ENCODE measurements at places on chromosomes 2 and 18.
A peak's percentile ranks its signal among the peaks of the same experiment; 100 is the strongest.

- peak; percentile 8 for DNase-seq
Measured at GRCh38 chr2:136378712-136379595, 261.0 kb upstream of the CXCR4 start.

DNA sequence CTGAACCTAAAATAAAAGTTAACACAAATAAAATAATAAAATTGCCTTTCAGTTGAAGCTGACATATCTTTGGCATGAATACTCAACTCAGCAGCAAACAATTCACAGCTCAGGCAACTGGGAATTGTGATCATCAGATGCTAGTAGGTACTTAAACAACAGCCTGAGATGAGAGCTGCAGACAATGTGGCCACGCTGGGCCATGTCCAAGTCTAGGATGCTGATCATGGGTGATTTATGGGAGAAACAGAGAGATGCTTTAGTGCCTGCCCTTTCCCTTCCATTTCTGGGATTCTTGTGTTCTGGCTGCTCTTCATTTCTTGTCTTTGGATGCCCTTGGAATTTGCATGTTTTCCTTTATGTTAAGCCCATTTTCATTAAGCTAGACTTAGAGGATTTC is 212.4 kb upstream of the CWC22 start:
- no peak for DNase-seq

GRCh38 chr2:59959944-59960343 is 593.5 kb downstream of the BCL11A start:
- no peak for DNase-seq

GRCh38 chr18:50947899-50948298 is 19.9 kb upstream of the ELAC1 start:
- DNase-seq = no peak

GRCh38 chr2:25618676-25619075 is 54.7 kb downstream of the DTNB start:
- no peak for DNase-seq

DNA sequence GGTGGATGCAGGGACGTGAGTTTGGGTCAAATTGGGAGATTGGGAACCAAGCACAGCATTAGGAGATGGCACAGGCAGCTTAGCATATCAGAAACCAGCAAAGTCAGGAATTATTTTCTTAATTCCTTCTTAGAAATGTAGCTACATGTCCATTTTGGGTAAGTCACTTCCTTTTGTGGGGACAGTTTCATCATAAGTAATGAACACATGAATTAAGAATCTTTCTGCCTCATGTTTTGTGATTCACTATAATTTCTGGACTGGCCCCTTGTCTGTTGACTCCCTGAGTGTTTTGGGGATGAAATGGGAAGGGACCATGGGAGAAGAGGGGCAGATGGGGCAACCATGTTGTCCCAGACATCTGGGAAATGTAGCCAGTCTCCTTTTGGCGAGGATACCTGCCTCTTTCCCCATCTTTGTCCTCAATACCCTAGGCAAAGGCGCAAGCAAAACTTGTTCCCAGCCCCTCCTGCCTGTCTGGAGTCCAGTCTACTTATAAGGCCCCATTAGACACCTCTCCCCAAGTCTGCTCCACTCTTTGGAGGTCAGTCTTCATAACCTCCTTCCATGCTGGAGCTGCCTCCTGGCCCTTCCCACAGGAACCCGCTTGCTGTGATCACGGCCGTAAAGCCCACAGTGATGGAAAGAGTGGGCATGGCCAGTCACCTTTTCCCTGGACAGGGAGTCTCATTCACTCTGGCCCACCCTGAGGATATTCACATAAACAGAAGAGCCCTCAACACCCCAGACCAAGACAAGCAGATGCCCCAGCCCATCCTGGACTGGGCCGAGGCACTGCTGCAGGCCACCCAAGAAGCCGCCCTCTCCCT is 25.7 kb downstream of the MTHFD2 start:
- DNase-seq = no peak

DNA sequence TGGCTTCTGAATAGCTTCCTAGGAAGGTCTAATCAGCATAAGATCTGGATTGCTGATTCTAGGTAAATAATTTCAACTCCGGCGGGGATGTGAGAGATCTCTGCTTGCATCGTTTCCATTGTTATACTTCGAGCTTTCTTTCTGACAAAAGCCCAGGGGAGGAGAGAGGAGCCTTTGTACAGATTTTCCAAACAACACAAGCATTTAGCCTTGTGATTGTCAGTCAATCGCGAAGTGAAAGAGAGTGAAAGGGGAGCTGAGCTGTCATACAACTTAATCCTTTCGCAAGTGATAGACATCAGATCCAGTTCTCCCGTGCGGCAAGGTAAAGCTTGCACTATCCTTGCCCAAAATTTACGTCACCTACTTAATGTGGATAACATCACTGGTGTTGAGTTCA is 26.2 kb downstream of the RALB start:
- DNase-seq = no peak

- no peak for DNase-seq
Measured at GRCh38 chr2:20483194-20483895, 36.5 kb downstream of the RHOB start.

GRCh38 chr18:59055345-59056032 is 84.2 kb upstream of the SEC11C start:
- DNase-seq = no peak

GRCh38 chr2:230262246-230262645 is 36.7 kb downstream of the SP140 start:
- DNase-seq = no peak

DNA sequence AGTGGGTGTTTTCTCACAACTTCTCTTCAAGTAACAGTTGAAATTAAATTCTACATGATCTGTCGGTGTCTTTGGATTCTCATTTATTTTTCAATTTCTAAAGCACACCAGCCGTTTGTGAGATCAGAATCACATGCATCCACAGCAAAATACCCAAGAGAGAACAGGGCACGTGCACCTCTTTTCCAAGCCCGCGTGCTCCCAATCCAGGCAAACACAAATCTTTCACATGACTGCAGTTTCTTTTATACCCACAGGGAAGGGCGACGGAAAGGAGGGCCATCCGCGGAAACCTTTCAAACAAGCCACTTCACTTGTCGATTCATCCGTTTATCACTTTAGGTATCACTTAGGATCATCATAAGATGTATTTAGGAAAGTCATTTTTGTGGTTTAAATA is 13.0 kb upstream of the DAPL1 start:
- no peak for DNase-seq

DNA sequence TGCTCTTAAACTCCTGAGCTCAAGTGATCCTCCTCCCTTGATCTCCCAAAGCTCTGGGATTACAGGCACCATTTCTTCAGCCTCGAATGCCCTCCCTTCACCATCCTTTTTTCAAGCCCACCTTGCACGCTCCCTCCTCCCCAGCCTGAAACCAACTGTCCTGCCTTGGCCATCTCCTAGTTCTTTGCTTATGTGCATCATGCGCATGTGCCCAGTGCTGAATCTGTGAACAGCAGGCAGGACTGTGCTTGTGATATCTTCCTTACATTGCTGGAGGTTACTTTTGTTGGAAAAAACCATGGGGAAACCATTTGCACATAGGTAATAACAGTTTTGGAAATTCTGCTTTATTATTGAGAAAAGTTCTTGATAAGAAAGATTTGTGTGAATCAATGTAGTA is 30.2 kb upstream of the CETN1 start:
- no peak for DNase-seq

DNA sequence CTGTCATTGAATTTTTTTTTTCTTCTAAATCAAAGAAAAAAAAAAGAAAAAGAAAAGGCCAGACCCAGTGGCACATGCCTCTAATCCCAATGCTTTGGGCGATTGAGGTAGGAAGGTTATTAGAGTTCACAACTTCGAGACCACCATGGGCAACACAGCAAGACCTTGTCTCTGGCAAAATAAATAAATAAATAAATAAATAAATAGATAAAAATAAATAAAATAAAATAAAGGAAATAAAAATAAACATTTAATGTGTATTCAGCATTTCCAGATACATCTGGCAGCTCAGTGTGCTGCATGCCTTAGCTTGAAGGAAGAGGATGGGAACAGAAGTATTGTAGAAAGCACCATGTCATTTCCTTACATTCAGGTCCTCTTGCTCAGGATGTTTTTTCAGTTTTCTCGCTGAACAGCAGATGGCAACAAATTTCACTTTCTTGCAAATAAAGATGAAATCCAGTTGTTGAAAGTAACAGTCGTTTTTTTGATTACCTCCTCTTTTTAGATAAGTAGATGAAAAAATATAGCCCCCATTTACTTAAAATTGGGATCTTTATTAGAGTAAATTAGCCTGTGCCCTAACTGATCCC is 25.7 kb upstream of the FAM178B start:
- no peak for DNase-seq

DNA sequence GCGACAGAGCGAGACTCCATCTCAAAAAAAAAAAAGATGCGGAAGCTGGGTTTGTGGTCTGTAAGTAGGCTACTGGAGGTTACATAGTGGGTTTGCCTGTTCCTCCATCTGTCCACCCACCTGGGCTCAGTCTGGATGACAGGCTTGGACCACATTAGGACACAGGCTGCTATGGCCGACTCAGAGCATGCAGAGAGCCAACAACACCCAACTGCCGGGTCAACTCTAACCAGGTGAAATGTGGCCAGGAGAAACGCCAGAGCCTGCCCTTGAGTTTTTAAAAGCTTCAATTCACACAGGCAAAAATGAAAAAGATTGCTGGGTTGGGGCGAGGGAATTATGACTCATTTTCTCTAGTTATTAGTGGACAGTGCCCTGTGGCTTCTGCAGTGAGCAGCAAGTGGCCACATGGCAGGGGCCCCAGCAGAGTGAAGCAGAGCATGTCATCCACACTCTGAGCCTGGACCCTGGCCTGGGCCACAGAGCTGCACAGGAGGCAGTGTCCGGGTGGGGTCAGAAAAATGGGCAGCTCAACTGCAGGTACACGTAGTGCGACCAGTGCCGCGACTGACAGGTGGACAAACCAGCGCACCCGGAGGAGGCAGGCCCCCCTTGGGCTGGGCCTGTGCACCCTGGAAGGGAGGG is 67.4 kb downstream of the BIN1 start:
- no peak for DNase-seq

- DNase-seq = no peak
Measured at GRCh38 chr2:14322306-14322705, 310.2 kb upstream of the LRATD1 start.

DNA sequence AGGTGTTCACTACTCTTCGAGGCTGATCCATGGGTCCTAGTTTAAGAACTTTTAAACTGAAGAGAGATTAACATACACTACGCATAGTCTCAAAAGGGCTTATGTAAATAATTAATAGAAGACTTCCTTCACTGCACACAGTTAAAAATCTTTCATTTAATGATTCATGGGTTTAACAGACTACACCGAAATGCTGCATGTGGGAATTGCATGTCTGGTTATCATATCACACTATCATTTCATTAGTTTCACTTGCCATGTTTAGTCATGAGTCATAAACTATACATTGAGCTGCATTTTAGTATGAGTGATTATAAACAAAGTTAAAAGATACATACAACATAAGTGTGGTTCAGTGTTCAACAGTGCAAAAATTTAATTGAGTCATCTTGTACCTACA is 31.2 kb downstream of the GLS start:
- no peak for DNase-seq

GRCh38 chr2:33292981-33293595 is 183.4 kb upstream of the RASGRP3 start:
- no peak for DNase-seq

DNA sequence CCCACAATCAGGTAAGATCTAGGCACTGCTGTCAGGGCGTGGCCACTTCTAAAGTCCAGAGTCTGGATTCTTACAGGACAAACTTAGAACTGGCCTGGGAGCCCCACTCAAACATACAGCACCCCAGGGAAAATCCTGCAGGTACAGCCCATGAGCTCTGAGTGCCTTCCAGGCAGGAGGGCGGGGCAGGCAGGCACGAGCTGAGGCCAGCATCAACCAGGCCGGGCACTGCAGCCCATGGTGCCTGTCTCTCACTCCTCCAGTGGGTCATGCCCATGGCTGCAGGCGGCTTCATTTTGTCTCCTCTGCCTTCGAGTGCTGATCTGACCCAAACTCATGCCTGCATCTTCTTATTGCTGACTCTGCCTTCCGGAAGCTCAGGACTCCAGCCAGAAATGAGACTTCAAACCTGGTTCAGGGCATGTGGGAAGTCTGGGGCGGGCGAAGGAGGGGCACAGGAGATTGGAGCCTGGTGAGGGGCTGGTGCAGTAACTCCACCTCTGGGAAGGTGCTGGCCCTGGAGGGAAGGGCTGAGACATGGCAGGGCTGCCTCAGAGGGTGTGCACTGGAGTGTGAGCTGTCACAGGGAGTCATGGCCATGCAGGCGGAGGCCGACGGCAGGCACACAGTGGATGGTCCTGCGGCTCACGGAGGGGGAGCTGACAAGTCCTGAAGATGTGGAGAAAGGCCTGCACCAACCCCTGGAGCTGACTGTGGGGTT is 40.5 kb downstream of the HS6ST1 start:
- no peak for DNase-seq

DNA sequence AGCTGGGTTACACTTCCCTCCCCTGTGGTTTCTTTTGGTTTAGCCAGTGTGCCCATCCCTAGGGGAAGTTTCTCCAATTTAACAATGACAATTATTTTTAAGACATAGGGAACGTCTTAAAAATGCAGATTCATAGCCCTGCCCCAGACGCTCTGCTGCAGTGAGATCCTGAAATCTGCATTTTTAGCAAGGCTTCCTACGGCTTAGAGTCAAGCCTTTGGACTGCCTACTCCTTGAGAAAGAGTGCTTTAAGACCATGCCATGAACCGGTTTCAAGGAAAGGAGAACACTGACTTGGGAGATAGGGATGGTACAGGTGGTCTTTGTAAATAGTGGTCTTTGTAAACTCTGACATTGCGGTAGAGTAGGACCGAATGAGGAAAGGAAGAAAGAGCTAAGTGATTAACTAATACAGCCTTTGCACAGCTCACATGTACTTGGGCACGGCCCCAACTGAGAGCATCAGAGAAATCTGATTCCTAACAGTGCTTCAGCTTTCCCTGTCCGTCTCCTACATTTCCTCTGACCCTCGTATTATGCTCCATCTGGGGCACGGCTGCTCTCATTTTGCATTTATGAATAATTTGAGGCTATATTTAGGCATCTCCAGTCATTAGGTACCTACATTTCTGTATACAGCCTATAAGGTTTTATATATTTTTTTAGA is 217.6 kb upstream of the TANK start:
- DNase-seq = no peak

- no peak for DNase-seq
Measured at GRCh38 chr2:181779288-181780021, 99.1 kb upstream of the NEUROD1 start.

All from activated naive CD4-positive, alpha-beta T cell (primary cell).